ENCODE measurements at places on chromosomes 3 and 15.

GRCh38 chr3:22284559-22284958, 533.5 kb upstream of the ZNF385D start:
- no peak for DNase-seq

- no peak for DNase-seq
These were observed 287.8 kb upstream of the MCTP2 start for GRCh38 chr15:93943586-93943985.

DNA sequence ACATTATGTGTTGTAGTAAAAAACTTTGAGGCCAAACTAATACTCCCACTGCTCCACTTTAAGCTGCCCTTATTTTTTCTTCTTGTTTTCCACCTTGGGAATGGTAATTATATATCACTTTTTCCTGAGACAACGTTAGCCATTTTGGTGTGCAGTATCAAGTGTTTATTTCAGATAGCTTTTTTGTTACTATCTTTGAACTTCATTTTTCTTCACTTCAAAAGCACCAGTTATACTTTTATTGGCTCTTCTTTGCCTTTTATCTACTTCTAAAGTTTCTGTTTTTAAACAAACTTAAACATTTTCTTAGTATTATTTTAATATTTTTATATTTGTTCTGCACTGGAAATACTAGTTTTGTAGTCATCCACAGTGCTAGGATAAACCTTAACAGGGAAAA, 6.5 kb downstream of the TOPAZ1 start:
- no peak for DNase-seq

- no peak for DNase-seq
These were observed 38.3 kb upstream of the AGBL1 start for GRCh38 chr15:86041399-86041798.

DNA sequence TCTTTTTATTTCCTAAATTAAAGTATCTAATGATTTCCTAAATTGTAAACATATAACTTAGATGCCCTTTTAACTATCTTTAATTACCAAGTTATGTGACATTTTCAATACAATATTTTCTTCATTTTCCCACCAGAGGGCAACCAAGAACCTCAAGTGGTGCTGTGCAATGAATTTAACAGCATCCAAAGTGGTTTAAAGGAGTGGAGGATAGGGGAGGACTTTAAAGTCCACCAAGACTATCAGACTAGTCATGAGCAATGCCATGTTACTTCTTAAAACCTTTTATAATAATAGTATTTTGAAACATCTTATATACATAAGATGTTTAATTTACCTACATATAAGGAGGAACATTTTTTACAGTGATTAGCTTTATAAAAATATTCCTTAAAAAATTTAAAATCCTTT, 74.4 kb downstream of the DLG1 start:
- no peak for DNase-seq

DNA sequence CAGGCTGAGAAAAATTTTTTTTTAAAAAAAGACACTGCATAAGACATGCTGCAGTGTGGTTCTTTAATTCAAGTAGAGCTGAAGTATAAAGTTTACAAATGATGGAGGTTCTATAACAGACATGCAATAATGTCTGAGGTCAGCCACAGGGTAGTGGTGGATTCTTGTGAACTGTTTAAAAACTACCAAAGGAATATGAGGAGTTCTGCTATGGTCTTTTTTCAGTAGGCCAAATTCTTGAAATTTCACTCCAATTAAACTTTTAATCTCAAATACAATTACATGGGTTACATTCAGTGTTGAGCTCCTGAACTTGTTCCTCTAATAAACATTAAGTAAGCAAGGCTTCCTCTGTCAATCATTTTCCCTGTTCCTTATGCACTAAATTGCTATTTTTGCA, 122.7 kb downstream of the PLD1 start:
- no peak for DNase-seq

DNA sequence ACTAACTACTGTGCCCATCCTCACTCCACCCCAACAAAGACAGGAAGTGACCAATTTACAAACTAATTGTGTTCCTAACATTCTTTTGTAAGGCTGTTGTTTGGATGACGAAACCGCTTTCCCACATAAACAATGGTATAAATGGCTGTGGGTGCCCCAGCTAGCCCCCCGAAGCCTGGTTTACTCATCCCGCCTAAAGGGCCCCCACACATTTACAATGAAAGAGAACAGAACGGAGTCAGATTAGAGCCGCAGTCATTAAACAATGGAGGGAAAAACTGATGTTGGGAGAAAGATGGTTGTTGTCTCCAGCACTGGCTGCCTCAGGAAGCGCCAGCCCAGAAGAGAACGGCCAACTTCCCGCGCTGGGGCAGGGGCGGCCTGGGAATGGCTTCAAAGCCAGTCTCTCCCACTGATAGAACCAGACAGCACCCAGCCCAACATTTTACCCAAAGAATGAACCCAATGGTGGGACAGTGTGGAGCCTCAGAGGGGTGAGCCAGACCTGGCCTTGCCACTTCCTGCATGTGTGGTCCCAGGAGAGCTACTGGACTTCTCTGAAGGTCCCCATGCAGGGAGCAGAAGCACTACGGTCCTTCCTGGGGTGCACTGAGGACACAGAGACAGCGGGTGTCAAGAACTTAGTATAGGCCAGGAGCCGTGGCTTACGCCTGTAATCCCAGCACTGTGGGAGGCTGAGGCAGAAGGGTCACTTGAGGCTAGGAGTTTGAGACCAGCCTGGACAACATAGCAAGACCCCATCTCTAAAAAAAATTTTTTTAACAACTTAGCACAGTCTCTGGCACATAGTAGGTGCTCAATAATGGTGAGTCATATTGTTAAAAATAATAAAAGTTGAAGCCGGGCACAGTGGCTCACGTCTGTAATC, 75.8 kb upstream of the GATA2 start:
- DNase-seq: no peak

DNA sequence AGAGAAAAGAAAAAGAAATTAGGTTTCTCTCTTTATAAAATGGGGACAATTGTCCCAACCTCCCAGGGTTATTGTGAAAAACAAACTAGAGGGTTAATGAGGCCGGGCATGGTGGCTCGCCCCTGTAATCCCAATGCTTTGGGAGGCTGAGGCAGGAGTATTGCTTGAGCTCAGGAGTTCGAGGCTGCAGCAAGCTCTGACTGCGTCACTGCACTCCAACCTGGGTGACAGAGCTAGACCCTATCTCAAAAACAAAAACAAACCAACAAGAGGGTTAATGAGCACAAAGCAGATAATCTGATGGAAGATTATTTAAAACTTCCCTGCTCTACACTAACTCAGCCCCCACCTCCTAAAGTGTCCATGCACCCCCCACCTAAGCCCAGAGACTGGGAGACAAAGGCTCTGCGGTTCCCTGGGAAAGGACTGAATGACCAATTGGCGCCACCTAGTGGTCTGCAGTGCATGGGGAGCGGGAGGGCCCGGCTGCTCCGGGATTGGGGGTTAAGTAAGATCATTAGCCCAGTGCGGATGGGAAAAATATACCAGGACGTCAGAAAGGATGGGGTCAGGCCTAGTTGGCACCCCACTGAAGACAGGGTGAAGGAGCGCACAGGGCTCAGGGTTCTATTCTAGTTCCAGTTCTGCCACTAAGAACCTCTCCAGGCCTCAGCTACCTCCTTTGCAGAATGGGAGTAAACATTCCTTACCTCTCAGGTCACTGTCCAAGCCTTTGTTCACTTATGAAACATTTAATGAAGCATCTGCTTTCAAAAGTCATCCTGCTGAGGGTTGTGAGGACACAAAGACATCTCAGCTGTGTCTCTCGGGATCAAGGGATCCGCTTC, 15.6 kb downstream of the PIF1 start:
- peak; percentile 87 for DNase-seq

GRCh38 chr3:48544141-48544540, 12.5 kb downstream of the PFKFB4 start:
- DNase-seq: no peak

Measured in omental fat pad (tissue), 4 donors.